ENCODE measurements at places on chromosomes 6 and 20.

GRCh38 chr6:130776287-130776925 is 50.8 kb upstream of the SMLR1 start:
- DNase-seq, result no peak

- no peak for DNase-seq
Measured at GRCh38 chr6:138477913-138478539, 21.3 kb downstream of the NHSL1 start.

DNA sequence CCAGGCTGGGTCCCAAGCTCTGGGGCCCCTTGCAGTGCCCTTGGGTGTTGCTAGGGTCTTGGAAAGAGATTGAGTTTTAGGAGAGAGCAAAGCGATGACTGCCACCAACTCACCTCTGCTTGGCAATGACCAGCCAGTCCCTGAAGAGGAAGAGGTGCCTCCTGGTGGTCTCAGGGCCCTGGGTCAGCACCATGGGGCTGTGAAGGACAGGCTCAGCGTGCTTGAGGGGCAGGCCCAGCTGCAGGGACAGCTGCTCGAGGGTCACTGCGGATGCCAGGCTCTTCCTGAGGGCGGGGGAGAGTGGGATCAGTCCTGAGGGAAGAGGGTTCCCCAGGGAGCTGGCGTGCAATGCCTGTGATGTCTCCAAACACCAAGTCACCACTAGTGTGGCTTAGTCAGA is 50.8 kb upstream of the TAGAP start:
- no peak for DNase-seq

DNA sequence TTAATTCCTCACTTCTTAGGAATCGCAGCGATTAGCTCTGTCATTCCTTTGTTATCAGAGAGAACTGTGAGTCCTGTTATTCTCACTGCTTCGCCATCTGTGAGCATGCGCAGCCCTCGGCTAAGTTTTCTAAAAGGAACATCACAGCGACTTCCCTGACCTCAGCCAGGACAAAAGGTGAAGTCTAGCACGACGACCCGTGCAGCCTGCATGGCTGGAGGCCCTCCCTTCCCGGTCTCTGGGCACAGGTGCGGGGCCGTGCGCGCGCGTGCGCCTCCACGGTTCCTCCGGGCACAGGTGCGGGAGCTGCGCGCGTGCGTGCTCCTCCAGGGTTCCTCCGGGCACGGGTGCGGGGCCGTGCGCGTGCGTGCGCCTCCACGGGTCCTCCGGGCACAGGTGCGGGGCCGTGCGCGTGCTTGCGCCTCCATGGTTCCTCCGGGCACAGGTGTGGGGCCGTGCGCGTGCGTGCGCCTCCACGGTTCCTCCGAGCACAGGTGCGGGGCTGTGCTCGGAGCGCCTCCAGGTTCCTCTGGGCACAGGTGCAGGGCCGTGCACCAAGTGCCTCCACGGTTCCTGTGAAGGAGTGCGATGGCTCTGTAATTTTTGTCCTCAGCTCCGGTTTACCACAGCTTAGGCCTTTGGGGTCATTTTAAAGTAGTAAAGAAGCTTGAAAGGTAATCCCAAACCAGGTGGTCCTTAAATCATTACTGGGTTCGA is 212.3 kb downstream of the ERMARD start:
- peak; percentile 81 for DNase-seq

DNA sequence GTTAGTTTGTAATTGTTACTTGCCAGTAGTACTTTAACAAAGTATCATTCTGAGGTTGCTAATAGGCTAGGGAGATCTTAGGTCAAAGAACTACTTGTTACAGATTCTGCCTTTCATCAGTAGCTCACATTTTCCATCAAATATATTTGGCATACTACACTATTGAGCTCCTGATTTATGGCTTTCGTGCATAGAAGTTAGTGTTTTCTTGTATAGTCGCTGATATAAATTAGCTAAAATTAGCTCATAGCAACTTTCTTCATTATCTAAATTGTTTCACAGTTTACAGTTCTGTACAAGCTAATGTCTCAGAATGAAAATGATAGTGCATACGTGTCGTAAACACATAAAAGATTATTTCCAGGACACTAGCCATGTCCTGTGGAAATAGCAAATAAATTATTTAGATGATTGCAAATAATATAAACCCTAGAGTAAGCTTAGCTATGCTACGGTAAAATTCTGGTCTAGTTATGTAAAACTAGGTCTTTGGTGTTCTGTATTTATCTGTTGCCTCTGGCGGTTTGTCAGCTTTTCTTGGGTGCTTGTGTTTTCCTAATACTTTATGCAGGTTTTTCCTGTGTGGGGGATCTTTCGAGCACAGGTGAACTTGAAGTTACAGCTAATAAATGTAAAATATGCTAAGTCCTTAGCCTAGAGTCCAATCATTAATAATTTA is 15.1 kb downstream of the PDE7B start:
- no peak for DNase-seq

DNA sequence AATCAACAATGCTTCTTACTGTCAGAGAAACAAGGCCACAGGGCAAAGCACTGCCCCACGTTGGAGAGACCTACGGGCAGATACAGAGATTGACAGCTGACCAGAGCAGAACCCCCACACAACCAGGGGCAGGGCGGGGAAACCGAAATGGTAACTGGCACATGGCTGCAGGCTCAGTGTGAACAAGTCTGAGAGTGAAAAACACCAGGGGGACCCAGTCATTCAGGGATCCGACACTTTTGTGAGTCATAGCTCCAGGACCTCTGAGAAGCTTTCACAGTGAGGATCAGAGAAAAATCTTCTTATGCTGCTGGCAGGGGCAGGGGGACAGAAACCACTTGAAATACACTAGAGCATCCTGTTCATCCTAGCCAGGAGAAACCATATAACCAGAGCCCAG is 254.2 kb downstream of the C6orf118 start:
- no peak for DNase-seq

GRCh38 chr6:111750753-111751673 is 122.2 kb downstream of the FYN start:
- DNase-seq, result no peak

DNA sequence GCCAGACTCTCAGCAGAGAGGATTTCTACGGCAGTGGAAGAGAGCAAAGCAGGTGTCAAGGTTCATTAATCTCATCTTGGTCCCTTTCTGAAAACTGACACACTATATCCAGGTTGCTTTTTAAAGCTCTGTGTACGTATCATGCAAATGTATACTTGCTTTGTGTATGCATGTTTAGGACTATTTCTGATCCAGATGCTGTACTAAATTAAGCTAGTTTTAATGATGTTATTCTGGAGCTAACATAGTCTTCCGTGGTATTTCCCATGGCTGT is 59.2 kb upstream of the SNX9 start:
- DNase-seq, result no peak

All from vagina (tissue), 2 donors.